NCI-H1092 (cell line): ENCODE measurements at places on chromosomes 5 and 9.

DNA sequence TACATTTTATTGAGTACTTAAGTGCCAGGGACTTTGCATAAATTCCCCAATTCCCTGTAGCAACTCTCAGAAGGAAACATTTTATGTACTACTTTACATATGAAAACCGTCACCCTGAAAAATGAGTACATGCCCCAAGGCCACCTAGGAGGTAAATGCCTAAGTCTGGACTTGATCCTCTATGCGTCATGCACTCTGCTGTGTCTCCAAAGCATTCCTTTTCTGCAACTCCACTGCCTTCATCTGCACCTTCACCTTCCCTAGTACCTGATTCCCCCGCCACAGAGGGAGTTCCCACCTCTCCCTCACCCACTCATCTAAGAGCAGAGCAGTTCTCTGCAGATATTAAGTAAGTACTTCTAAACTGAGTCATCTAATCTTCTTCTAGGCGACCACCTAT lies 75.2 kb upstream of the HRH2 start:
- no peak for DNase-seq

GRCh38 chr5:157454273-157454672 lies 5.7 kb upstream of the NIPAL4 start:
- DNase-seq: no peak

DNA sequence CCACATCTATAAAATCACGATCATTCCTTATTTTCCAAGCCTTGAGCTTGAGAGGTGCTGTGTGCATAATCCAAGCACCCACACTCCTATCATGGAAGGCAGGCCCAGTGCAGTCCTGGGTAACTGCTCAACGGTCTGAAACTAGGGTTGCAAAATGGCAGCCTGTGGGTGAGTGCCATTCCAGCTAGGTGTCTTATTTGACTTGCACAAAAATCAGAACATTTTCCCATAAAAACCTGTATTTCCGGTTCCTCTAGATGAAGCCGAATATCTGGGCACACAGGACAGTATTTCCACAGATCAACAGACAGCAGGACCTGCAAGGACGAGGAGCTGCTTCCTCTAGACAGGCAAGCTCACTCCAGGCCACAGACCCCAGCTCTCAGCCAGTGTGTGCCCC lies 588.8 kb downstream of the BNC2 start:
- DNase-seq: no peak

GRCh38 chr5:113546703-113547183 lies 33.2 kb downstream of the YTHDC2 start:
- DNase-seq: no peak

GRCh38 chr5:61465066-61465465 lies 133.0 kb downstream of the ZSWIM6 start:
- DNase-seq: no peak

- no peak for DNase-seq
These were observed 8.1 kb upstream of the TENT4A start for GRCh38 chr5:6705088-6705487.

DNA sequence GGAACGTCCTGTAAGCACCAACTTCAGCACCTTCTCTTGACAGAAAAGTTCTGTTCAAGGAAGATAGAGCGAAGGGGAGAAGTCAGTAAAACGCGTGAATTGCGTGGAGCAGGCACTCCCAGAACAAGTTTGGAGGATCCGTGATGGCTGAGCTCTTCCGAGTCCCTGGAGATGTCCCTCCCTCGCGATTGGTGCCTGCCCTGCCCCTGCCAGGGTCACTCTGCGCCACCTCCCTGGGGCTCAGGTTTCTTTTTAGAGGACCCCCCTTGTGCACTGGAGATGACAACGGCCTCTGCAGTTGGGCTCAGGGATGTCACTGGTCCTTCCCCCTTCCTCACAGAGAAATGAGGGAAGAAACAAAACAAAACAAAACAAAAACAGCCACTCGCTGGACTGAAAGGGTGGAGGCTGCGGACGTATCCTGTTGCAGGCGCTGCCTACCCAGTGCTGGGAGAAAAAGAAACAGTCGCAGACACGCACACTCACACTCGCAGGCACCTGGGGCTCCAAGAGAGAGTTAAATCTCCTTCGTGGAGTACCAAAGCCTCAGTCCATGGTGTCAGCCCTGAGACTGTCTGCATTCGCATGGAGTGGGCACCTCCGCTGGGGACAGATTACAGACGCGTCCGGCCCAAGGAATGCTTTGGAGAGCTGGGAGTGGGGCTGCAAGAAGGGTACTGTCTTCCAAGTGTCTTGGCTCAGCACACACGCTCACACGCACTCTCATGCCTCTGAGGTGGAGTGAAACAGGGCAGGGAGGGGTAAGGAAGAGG lies 512.7 kb downstream of the SLCO4C1 start:
- no peak for DNase-seq

GRCh38 chr9:96203867-96204501 lies 98.0 kb downstream of the HSD17B3 start:
- DNase-seq: no peak

- DNase-seq: no peak
These were observed 336.7 kb downstream of the AGTPBP1 start for GRCh38 chr9:85404911-85405565.

DNA sequence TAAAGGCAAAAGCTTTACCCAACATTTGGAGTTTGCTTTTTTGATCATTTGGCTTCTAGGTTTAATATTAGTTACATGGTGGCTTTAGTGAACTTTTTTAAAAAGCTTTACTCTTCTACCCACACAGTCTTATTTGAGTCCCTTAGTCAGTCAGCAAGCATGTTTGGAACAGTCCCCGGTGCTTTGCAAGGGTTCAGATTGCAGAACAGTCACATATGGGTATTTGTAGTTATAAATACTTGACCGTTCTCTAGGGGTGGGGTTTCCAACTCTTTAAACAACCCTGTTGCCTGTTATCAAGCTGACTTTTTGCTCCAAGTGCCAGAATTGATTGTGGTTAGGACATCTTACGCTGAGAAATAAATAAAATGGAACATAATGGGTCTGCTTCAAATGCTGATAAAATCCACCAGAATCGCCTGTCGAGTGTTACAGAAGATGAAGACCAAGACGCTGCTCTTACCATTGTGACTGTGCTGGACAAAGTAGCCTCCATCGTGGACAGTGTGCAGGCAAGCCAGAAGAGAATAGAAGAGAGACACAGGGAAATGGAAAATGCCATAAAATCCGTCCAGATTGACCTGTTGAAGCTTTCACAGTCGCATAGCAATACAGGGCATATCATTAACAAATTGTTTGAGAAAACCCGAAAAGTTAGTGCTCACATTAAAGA lies at the start of gene CAVIN4:
Gene CAVIN4 (plus strand): TSS at position 304 of the 673 bp plus-strand sequence. CDS start 65 bp downstream, at position 369.
- DNase-seq: no peak

GRCh38 chr5:180291234-180291940 lies 496 bp downstream of the MAPK9 start:
- DNase-seq: no peak

GRCh38 chr5:55438998-55439397 lies 95.8 kb downstream of the PLPP1 start:
- no peak for DNase-seq

DNA sequence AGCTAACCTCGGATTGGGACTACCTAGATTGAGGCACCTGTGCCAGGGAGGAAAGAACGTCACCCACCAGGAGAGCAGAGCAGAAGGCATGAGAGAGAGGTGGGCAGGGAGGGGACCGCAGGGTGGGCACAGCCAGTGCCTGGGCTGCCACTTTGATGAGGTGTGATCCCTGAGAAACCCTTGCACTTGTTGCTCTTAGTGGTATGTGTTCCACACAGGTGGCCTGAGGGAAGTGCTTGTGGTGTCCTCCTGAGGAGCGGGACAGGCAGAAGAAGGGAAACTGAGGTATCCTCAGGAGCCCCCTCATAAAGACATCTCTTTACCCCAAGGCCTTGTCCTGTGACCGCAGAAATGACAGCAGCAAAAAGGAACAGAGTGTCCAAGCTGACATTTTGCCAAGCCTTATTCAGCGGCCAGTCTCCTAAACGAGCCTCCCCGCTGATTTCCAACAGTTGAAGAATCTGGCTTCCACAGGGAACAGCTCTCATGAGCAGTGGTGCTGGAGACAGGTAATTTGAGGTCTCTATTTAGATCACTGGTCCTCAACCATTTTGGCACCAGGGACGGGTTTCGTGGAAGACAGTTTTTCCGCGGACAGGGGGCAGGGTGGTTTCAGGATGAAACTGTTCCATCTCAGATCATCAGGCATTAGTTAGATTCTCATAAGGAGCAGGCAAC lies 82.4 kb downstream of the FOXD1 start:
- no peak for DNase-seq
